ENCODE measurements at places on chromosomes 3 and 15.

DNA sequence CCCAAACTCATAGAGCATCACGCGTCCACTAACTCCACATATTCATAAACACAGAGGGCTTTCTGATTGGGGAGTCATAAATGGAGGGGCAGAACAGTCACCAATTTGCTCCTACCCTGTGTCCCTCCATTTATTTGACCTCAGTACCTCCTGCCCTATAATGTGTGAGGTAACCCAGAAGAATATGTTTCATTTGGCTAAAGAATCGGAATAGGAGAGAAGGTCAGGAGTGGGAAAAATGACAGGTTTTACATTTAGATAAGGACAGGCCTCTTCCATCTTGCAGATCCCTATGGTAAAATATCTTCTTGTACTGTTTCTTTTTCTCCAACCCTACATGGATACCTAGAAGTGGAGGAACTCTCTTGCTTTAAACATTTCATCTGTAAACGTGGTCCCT lies 578.0 kb downstream of the TUSC7 start:
- no peak for DNase-seq

- no peak for DNase-seq
Observed at GRCh38 chr3:106398891-106399600, 530.2 kb upstream of the CBLB start.

DNA sequence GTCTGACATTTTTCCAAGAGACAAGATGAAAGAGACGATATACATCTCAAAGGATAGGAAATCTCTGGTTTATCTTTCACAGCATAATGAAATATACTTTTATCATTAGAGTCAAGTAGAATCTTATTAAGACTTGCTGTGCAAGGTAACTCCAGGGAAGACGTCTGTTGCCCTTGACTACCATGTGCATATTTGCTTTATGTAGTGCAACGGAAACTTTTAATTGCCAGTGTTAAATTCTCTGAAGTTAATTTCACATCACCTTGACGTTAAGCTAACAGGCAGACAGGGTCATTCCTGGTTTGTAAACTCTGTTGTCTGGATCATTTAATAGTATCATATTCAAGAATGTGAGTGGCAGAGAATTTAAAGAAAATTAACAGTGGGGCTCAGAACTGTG lies 82.8 kb downstream of the LRTM1 start:
- DNase-seq = no peak

GRCh38 chr15:48317221-48317620 lies 14.0 kb upstream of the DUT start:
- no peak for DNase-seq

GRCh38 chr3:48140936-48141603 lies 47.1 kb downstream of the CDC25A start:
- DNase-seq = no peak

- no peak for DNase-seq
Observed at GRCh38 chr15:55197362-55197705, 593 bp upstream of the RSL24D1 start.

DNA sequence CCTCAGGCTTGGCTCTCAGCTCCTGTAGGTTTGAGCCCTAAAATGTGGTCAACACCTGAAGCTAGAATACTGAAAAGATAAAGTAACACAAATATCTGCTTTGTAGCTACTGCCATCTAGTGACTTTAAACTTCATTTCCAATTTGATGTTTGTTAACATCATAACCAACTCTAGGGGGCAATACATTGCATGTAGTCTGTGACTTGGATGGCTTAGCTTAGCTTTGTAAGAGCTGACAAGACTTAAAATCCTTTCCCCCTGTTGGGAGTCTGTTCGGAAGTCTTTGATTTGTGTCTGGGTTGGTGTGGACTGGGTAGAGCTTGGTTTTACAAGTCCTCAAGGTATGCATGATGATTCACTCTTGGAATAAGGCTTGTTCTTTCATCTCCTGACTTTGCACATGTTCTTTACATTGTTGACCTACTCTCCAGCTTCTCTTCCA lies 51.7 kb downstream of the SCN11A start:
- no peak for DNase-seq

GRCh38 chr3:65079560-65079959 lies 391.8 kb upstream of the ADAMTS9 start:
- DNase-seq = no peak

DNA sequence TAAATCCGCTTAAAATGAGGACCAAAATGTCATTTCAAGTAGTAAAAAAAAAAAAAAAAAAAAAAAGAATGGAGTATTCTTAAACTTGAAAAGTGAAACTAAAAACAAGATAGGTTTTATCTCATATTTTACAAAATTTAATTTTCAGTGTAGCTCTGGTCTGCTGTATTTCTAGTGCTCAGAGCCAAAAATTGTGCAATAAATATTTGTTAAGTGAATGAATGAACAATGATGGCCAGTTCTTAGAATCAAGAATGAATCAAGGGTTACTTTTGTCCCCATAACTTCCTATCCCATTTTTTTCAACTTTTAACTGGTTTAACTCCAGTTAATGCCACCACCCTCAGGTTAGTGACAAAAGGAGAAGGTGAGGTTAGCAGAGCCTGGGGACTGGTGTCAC lies 214.4 kb downstream of the ABHD5 start:
- no peak for DNase-seq

- DNase-seq = no peak
Observed at GRCh38 chr3:156793851-156794250, 32.3 kb upstream of the LEKR1 start.

GRCh38 chr3:45927881-45928280 lies 15.4 kb upstream of the CXCR6 start:
- DNase-seq = no peak

- no peak for DNase-seq
Observed at GRCh38 chr15:34810443-34811129, 15.2 kb upstream of the ACTC1 start.

DNA sequence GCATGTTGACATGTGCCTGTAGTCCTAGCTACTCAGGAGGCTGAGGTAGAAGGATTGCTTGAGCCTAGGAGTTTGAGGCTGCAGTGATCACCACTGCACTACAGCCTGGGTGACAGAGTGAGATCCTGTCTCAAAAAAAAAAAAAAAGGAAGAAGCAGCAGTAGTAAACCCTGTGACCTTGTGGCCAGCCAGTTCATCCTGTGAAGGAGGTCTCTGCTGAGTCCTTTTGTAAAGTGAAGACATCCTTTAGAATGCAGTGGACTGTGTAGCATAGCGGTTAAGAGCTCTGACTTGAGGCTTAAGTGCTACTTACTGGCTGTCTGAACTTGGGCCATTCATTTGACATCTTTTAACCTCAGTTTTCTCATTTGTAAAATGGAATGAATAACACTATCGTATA lies 8.3 kb downstream of the EXOSC7 start:
- no peak for DNase-seq

- DNase-seq = no peak
Observed at GRCh38 chr3:129023909-129024308, 22.8 kb downstream of the EFCC1 start.

DNA sequence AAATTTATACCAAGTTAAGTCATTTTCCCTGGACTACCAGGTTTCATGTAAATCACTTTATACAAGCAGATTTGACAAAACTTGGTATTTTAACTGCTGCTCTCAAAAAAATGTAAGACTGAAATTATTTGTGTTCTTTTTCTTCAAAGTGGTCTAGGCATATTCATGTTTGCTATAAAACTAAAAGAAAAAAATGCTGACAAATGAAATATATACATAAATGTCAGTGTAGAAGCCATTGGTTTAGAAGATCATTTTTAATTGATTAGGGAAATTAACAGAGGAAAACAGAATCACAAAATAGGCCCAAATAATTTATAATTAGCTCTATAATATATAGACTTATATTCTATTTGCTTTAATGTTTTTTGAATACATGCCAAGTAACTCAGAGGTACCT lies 523.2 kb downstream of the RBMS3 start:
- no peak for DNase-seq

GRCh38 chr15:85099195-85099803 lies 117.6 kb downstream of the PDE8A start:
- no peak for DNase-seq

DNA sequence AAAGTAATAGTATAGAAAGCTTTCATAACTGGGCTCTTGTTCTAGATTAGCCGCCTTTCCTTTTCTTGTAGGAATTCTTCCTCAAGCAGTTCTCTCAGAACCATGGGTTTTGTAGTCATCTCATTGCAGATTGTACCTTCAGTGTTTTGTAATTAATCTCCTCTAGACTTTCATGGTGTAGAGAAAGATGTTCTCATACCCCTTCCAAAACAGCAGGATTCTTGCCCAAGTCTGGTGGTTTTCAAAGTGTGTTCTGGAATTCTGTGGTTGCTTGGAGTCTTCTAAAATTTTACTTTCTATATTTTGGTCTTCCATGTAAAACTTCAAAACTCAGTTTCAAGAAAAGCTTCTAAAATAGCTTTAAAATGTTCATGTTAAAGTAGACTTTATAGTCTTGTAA lies 293.8 kb downstream of the PTPRG start:
- no peak for DNase-seq

DNA sequence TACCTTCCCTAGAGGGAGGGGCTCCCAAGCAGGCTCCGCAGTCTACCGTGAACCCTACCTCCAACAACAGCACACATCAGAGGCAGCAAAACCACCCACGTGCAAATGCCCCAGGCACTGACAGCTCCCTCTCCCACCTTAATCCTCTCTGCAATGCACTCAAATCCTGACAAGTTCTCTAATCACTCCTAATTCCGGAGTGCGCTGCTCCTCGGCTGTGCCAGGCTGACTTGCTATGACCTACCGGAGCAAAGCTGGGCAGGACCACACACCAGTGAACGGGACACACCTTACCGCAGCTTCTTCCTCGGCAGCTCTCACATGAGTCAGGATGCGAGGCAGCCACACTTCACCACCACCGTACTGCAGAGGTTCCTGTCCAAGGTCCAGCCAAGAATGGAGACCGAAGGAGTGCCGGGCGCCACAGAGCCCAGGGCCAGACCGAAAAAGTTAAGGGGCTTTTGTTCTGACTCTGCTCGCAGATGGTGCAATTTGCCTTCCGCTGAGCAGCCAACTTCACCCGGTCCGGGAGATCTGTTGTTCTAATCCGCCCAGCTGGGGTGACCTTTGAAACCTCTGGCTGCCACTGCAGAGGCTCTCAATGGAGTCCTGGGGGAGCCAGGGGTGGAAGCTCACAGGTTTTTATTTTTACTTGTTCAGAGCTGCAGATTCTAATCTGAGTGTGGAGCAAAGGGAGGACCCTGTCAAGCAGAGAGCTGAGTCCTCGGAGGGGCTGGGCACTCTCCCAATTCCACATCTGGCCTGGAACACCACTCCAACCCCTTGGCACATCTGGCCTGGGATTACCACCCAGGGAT lies 84.4 kb downstream of the MYLK start:
- no peak for DNase-seq

DNA sequence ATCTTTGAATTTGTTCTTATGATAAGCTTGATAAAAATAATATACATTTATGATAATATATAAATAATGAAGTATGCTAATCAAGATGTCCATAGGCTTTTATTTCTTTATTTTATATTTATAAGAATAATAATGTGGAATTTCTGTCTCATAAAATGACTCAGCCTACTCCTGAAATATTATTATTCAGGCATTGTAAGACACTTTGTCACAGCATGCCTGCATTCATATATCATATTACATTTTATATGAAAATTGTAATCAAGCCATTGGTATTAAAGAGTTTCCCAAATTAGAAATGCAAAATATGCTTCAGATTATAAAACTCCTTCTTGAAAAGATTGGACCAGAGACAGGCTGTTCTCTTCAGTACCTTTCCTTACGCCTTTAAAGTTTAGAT lies 1303.7 kb upstream of the CADM2 start:
- DNase-seq = no peak

DNA sequence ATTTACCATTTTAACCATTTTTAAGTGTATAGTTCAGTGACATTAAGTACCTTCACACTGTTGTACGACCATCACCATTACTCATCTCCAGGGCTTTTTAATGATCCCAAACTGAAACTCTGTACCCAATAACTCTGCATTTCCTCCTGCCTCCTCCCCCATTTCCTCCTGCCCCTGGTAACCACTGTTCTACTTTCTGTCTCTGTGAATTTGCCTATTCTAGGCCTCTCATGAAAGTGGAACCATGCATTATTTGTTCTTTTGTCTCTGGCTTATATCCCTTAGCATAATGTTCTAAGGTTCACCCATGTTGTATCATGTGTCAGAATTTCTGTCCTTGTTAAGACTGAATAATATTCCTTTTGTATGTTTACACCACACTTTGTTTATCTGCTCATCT lies 154.2 kb downstream of the MECOM start:
- DNase-seq = no peak

DNA sequence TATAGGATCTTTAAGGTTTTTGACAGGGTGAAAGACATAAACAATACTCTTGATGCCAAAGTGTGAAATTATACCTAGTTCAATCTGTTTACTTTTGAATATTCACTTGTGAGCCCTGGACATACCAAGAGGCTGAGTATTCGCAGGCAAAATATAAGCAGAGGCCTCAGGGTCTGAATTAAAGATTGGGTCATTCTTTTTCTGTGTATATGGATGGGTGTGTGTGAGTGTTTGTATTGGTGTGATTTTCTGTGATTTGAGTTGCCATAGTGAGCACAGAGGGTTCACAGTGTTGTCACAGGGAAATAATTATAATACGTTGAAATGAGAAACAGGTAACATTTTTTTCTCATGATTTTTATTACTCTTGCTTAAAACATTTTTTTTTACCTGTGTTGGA lies 770.7 kb upstream of the ALCAM start:
- no peak for DNase-seq

GRCh38 chr3:193971261-193971751 lies 164.6 kb upstream of the HES1 start:
- no peak for DNase-seq

DNA sequence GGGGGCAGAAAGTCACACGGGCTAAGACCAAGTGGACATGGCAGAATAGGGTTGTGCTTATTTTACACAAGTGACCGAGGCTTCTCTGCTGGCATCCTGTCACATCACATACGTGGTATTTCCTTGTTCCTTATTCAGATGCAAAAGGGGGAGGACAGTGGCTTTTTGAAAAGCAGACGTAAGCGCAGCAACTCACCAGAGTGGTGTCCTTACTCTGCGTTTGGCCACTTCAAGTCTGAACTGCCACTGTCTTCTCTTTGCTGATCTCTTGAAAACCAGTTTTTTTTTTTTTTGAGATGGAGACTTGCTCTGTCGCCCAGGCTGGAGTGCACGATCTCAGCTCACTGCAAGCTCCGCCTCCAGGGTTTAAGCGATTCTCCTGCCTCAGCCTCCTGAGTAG lies 113.2 kb downstream of the SOX2 start:
- no peak for DNase-seq

GRCh38 chr3:158272081-158272480 lies 162.2 kb downstream of the RSRC1 start:
- DNase-seq = no peak

DNA sequence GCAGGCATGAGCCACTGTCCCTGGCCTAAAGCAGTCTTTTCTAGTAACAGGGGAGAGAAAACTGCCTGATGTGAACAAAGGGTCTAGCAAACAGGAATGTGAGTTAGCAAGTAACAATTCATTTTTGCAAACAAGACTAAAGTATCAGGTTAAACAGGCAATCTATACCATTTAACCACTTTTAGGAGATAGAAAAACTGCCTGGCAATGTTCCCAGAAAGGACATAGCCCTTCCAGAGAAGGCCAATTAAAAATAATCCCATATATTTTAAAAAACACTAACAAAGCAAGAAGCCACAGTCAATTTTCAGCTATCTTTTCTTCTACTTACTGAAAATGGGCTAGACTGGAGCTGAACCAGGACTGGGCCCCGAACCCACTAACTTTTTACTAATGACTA lies 6.3 kb downstream of the RBSN start:
- no peak for DNase-seq

GRCh38 chr15:70770863-70771262 lies 7.5 kb upstream of the UACA start:
- DNase-seq = no peak

Data from activated CD4-positive, alpha-beta T cell treated with anti-CD3 and anti-CD28 coated beads, Interleukin-2, amount 50 U/mL, for 24 hours (primary cell).